Activated B cell treated with CpG ODN at 0.5 μM for 24 hours (primary cell): ENCODE measurements at places on chromosomes 12 and 14.

DNA sequence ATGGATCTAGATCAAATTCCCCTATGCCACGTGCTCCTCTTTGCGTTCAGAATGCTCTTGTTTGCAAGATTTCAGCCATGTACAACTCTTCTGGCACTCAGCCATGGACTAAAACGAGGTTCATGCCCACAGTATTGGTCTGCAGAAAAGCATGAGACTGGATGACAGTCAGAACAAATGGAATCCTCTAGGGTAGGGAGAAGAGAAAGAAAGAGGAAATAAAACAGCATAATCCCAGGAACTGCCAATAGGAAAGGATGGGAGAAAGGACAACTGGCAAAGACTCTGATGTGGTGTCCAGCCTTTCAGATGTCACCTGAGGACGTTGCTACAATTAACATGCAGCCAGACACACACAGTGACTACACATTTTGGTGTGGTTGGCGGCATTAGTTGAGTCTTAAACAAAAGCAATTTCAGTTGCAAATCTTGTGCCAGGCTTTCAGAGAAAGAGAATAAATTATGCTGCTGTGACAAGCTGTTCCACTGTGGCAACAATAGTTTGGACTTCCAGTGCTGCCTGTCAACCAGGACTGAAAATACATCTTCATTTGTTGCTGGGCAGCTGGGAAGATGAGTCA is 338.0 kb downstream of the RGS6 start:
- no peak for DNase-seq

DNA sequence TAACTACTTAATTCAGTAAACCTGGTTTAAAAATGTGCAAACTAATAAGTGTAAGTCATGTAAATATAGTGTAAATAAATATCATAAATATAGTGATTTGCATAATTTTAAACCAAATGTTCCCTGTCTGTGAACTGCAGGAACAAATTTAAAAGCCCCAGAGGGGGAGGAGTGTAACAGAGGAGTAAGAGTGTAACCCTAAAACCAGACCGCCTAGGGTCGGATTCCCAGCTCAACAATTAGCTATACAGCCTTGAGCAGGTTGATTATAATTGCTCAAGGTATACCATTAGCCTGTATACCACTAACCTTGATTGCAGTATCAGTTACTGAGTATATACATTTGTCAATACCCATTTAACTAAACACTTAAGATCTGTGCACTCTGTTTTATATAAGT is 218.4 kb downstream of the ADAMTS20 start:
- no peak for DNase-seq

GRCh38 chr14:83162361-83162929 is 1628.8 kb upstream of the SEL1L start:
- DNase-seq: no peak

GRCh38 chr12:31205054-31205453 is 120.9 kb downstream of the SINHCAF start:
- DNase-seq: no peak

DNA sequence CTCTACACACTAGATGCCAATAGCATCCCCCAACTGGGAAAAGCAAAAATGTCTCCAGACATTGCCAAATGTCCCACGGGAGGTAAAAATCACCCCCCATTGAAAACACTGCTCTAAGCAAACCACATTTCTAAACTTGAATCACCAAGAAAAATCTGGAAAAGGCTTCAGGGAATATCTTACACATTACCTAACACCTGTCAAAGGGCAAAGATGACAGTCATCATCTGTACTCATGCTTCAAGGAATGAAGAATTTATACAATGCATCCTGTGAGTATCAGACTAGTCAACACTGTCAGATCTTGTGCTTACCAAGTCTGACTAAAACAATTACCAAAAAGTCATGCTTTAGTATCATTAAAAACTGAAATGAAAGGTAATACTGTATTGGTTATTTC is 161.6 kb upstream of the SOX5 start:
- no peak for DNase-seq

GRCh38 chr14:100723135-100723829 is 3.4 kb upstream of the DLK1 start:
- no peak for DNase-seq

DNA sequence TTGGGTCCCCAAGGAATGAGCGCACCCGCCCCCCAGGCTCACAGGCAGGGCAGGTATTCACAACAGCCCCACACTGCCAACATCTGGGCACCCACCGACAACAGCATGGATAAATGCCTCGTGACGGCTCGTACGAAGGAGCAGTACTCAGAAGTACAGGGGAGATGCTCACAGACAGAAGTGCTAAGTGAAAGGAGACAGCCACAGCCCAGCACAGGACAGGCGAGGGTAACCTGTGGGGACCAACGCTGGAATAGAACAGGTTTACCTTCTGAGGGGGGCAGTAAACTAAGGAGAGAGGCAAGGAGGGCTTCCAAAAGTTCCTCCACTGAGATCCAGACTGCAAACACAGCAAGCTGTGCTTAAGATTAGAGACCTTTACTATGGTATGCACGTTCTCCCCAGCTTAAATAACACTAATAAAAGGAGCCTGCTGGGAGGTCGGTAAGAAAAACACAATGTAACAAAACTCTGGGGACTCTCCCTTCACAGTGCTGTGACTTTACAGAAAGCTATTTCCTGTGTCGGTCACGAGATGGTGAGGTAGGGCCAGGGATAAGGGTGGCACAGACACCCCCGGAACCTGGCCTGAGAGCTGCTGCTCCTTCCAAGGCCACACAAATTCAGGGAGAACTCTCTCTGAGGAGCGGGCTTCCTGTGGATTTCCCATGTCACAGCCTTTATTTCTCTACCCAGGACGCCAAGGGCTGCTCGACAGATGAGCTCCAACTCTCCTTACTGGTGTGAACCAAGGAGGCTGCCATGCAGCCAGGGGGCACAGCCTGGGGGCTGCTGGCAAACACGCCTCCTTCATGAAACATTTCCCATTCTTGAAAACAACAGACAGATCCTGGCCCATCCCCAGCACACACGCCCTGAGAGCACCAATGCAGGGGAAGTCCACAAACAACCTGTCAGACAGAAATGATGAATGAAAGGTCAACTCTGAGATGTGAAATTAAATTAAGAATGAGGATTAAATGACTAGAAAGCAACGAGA is 26.3 kb downstream of the SLC15A4 start:
- no peak for DNase-seq

DNA sequence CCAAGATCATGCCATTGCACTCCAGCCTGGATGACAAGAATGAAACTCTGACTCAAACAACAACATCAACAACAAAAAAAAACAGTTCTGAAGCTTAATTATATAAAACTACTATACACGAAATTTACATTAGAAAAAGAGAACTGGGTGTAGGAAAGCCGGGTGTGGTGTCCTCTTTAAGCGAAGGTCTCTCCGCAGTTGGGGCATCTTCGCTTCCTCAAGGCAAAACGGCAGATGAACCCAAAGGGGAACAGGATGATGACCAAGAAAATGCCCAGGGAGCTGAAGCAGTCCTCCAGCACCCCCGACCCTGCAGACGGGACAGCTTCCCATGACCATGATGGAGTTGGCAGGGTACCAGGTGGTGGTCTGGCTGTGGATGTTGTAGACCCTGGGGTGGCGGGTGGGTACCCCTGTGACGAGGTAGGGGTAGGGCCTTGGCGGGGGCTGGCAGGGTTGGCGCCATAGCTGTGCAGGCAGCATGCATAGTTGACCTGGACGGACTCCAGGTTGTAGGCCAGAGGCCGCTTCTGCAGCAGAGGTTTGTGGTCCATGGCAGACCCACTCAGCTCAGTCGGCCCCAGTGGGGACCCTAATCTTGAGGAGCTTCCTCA is 18.2 kb upstream of the BCAT1 start:
- no peak for DNase-seq

GRCh38 chr12:1357711-1358110 is 236.7 kb downstream of the FBXL14 start:
- DNase-seq: no peak

GRCh38 chr12:54014377-54015017 is 5.7 kb downstream of the HOXC8 start:
- DNase-seq: no peak

DNA sequence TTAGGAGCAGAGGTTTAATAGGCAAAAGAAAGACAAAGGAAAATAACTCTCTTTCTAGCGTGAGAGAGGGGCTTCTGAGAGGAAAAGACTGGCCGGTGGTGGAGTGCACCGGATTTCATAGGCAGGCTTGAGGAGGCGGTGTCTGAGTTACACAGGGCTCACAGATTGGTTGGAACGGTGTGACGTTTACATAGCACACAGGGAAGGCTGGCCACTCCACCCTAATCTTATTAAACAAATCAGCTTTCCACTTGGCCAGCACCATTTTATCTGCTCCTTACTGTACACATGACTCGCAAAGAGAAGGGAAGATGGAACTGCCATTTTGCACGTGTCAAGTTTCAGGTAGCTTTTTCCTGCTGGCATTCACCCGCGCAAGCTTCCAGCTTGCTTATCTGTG is 587.7 kb downstream of the RPL10L start:
- DNase-seq: no peak

GRCh38 chr14:101464310-101464983 is 96.8 kb upstream of the DIO3 start:
- no peak for DNase-seq

DNA sequence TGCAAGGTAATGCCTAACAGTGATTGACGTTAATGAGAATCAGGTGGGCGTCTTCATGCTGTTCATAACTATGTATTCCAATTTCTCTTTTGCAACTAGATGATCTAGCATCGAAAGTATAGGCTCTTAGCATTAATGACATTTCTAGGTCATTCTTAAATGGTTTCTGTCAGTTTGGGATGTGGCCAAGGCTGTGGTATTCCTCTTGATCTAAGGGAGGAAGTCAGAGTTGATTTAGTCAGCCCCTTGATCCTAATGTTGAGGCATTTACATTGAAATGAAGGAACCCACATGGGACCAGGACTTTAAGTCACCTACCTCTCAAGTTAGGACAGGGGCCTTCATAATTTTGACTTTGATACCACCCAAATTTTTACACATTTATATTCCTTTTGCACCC is 448.1 kb downstream of the NPAS3 start:
- DNase-seq: no peak

DNA sequence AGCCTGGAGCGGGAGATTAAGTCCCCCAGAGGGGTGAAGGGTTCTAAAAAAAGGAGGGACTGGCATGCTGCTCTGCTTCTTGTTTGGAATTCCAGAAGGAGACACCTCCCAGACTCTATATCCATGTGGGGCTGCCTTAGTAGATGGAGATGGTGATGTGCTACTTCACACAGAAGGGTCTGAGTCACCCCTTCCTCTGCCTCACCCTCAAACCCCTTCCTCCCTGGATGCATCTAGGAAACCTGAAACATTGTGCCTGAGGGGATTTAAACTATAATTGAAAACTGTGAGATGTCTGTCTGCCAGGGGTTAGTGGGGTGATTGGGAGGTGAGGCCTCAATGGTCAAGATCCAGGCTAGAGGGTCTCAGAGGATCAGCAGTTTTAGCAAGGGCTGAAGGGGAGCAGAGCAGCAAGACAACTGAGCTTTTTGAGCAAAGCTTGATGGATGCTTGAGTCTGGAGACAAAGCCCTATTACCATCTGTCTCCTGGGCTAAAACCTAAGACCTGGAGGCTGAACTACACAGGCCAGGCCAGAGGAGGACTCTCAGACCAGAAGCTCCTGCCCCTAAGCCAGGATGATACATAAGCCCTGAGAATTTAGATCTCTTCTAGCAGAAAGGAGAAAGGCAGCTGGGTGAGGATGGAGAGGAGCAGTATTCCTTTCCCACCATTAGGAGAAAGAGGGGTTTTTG is 314.7 kb upstream of the ATP2B1 start:
- DNase-seq: no peak

DNA sequence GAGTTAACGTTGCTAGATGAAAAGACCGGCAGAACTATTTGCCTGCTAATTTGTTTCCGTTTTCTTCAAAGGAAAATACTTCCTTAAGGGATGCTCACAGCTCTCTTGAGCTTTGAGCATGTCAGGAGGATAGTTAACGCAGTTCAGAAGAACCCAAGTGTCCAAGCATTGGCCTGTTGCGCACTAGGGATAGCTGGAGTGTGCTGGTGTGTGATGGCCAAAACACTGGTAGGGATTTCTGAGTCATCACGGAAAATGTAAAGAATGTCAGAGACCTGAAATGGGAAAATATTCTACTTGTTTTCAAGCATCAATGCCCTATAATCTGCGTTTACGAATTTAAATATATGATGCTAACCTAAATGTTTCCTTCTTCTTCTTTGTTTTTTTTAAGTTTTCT is 97.8 kb downstream of the VRK1 start:
- no peak for DNase-seq

DNA sequence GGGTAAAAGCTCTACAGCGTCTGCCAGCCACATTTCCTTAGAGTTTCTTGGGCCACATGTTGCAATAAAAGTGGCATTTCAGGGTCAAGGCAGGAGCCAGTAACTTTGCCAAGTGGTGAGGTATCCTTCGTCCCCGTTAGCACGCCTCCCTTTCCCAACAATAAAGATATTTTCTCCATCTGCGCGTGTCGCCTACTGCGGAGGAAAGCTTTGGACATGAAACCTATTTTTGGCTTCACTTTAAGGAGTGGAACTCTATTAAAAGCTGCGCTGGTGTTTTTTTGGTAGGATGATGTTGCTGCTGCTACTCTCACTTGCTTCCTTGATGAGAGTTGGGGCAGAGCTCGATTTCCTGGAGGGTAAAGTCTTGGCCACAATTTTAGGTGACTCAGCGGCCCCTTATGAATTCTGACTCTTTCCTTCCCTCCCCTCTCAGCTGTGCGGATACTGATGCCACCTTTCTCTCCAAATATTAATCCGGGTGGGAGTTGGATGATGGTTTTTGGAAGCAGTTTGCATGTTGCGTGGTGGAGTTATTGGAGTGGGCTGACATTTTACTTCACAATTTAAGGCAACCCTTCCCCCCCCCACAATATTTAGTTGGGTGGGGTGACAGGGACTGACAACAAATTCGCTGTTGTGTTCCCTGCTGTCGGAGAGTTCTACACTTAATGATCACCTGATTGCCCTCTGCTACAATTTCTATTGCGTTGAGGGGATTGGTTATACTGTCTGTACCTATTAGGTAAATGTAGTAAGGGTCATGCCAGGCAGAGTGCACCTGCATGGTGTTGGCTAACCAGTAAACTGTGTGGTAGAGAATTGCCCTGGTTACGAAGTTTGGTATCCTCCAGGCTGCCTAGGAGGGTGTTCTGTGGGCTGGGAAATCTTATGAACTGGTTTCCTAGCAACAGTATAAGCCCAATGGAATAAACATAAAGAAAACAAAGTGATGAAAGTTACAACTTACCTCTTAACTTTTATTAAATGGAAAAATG is 1.1 kb downstream of the CCDC91 start:
- no peak for DNase-seq

- DNase-seq: no peak
Observed at GRCh38 chr12:3681595-3682061, 71.3 kb downstream of the CRACR2A start.

GRCh38 chr12:23731035-23731434 is 218.4 kb downstream of the SOX5 start:
- DNase-seq: no peak

GRCh38 chr14:26265170-26265685 is 332.6 kb downstream of the NOVA1 start:
- no peak for DNase-seq
